ENCODE measurements at places on chromosomes 4 and X. TPM values are rescaled to one million over a fixed set of nuclear protein-coding genes. Genes with fewer than 3 reads are reported as not detected.

- DNase-seq = no peak
Observed at GRCh38 chrX:111040377-111041017, 55.5 kb upstream of the PAK3 start.

- peak; percentile 74 for DNase-seq
Observed at GRCh38 chrX:40298572-40299479, 201.1 kb upstream of the BCOR start.

DNA sequence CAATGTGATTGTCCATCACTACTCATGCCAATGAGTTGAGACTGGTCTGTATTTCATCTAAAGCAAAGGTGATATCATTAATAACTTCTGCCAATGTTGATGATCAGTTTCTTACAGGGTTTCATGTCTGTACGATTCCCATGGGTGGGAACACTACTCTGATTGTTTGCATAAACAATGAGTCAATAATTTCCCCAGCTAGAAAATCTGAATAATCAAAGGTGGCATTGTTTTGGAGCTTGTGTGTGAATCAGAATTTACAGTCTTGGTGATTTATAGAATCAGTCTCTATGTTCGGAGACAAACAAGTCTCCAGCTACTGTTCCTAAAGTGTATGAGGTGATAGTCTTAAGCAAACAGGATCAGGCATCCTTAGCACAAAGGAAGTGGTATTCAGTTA lies 35.5 kb upstream of the PARM1 start:
- no peak for DNase-seq

GRCh38 chrX:3407781-3408180 lies 61.3 kb upstream of the MXRA5 start:
- no peak for DNase-seq

DNA sequence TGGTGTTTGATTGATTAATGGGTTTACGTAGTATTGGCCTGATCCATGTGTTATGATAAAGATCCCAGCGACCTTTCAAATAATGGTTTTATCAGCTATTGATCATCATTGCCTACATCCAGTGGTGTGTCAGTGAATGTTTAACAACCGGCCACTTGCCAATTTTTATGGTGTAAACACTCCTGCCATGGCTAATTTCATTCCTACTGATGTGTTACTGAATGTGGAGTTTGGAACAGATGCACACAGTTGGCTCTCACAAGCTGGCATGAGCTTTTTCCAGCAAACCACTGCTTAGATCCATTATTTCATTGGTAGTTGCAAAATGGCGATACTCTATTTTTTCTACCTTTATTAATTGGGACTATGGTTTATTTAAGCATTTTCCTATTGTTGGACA lies 139.9 kb downstream of the REPS2 start:
- no peak for DNase-seq

DNA sequence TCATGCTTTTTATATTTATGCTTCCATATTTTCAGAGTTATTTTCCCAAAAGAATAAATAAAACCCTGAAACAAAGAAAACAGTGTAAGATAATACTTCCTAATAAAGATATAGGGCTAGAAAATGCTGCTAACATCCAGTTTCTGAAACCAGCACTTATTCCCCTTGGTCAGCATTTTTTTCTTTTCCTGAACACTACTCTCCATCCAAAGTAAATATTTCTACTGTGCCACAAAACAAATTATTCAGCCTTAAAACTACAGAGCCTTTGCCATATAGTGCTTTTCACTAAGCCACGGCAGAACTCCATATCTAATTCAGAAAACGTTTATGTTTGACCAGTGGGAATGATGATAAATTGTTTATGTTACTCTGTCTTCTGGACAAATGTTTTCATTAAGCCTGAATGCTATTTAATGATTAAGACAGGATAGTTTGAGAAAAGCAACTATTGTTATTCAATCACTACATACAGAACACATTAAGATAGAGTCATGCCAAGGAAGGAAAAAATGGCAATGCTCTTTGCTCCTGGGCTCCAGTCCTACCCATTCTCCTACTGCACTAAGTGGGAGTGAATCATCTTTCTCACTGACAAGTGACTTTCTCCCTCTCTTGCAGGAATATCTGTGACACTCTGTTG lies 723.9 kb downstream of the FAT4 start:
- no peak for DNase-seq

GRCh38 chrX:119230850-119231249 lies 5.2 kb upstream of the PGRMC1 start:
- DNase-seq = no peak

GRCh38 chr4:140071806-140072205 lies 82.2 kb downstream of the MAML3 start:
- DNase-seq = no peak

- no peak for DNase-seq
Observed at GRCh38 chrX:134365904-134366303, 94.1 kb upstream of the HPRT1 start.

DNA sequence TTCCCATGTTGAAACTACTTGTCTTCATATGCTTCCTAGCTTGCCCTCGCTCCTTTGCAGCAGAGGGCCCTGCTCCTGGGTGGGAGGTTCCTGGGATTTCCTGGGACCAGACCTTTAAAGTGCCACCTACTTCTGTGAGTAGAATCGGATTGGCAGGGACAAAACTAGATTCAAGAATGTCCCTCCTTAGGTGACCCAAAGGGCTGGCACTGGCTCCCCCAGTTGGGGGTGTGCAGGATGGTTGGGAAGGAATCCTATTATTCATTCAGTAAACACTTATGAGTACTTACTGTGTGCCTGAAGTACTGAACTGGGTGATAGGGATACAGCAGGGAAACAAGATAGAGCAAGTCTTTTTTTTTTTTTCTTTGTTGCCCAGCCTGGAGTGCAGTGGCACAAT lies 2.6 kb upstream of the KANTR start:
- no peak for DNase-seq

DNA sequence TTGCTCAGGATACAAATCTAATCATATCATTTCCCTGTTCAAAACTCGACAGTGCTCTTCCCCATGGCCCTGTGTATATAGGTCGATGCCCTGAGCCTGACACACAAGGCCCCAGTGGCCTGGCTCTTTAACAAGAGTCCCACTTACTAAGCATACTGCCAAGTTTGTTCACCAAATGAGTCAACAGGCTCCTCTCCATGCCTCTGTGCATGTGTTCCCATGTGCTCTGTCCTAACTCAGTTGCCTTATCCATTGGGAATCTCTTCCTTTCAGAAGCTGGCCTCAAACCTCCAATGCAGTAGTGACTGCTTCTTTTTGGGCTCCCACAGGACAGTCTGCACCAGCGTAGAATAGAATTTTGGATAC lies 18.9 kb upstream of the CXCR3 start:
- DNase-seq = no peak

ZNF182 gene
- 5.8 TPM for total RNA-seq

KIAA1210 gene
- 0.03 TPM for total RNA-seq

STK32B gene
- total RNA-seq = 18.2 TPM

PSAPL1 gene
- total RNA-seq = not detected

ARR3 gene
- not detected for total RNA-seq

FGA gene
- total RNA-seq = 6.1 TPM

UGT2B7 gene
- total RNA-seq = 161 TPM

NAP1L3 gene
- 3.8 TPM for total RNA-seq

NUDT10 gene
- 5.2 TPM for total RNA-seq

RBM47 gene
- total RNA-seq = 124 TPM

TLR3 gene
- total RNA-seq = 22.7 TPM

RTL5 gene
- 6.9 TPM for total RNA-seq

Data from kidney (tissue), 22 donors.